ENCODE measurements at places on chromosomes 1 and 21. TPM values are rescaled to one million over a fixed set of nuclear protein-coding genes. Genes with fewer than 3 reads are reported as not detected.

The GPR153 gene
- polyA plus RNA-seq = 2.4 TPM

The TBX15 gene
- polyA plus RNA-seq = 0.48 TPM

The CHODL gene
- 0.61 TPM for polyA plus RNA-seq

The GJA8 gene
- not detected for polyA plus RNA-seq

The AXDND1 gene
- 4.0 TPM for polyA plus RNA-seq

The ZBTB40 gene
- 22.4 TPM for polyA plus RNA-seq

The TCP10L gene
- 3.0 TPM for polyA plus RNA-seq

The APCS gene
- 0.92 TPM for polyA plus RNA-seq

The S100A7A gene
- not detected for polyA plus RNA-seq

The JMJD4 gene
- 25.7 TPM for polyA plus RNA-seq

The DNALI1 gene
- 15.3 TPM for polyA plus RNA-seq

The TRABD2B gene
- 0.35 TPM for polyA plus RNA-seq

The ADAM30 gene
- polyA plus RNA-seq = not detected

The PCSK9 gene
- polyA plus RNA-seq = 0.15 TPM

The CFAP74 gene
- polyA plus RNA-seq = 0.88 TPM
